GM23338 (cell line): ENCODE measurements at places on chromosomes 16 and 17.
A peak's percentile ranks its signal among the peaks of the same experiment; 100 is the strongest.

- DNase-seq = no peak
These were observed 26.8 kb upstream of the CIBAR2 start for GRCh38 chr16:85138825-85139627.

DNA sequence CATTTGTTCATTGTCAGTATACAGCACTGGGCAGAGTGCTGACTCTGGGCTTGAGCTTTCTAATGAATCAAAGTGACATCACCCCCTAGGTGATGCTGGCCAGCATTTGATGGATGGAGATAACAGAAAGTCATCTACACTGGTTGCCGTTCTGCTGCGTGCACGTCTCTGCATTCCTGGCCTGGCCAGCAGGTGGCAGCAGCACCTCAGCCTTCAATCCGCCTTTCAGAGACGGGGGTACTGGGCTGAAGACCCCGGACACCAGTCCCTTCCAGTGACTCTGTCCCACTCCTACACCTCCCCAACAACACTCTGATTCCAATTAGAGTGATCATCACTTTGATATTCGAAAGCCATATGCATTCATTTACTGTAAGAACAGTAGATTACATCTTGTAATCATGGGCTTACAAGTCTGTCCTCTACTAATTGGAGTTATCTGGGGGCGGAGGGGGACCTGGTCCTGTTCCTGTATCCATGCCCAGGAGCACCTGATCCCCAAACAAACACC, 6.0 kb downstream of the CPSF4L start:
- peak; percentile 78 for DNase-seq

- DNase-seq = no peak
These were observed 141.3 kb upstream of the CDC42EP4 start for GRCh38 chr17:73453090-73453489.

GRCh38 chr17:80895366-80895765, 96.3 kb upstream of the CHMP6 start:
- no peak for DNase-seq

- DNase-seq = no peak
These were observed 55.3 kb downstream of the NUP88 start for GRCh38 chr17:5364156-5364555.
